Stomach (tissue), 19 donors: ENCODE measurements at places on chromosomes 2 and 18. TPM values are rescaled to one million over a fixed set of nuclear protein-coding genes. Genes with fewer than 3 reads are reported as not detected.

The EPB41L3 gene
- polyA plus RNA-seq, result 3.5 TPM

- no peak for DNase-seq
Observed at GRCh38 chr2:18214936-18215335, 336.5 kb downstream of the KCNS3 start.

The DSG3 gene
- 47.6 TPM for polyA plus RNA-seq

- no peak for DNase-seq
Observed at GRCh38 chr2:161131804-161132203, 28.4 kb upstream of the TANK start.

The CNTNAP5 gene
- not detected for polyA plus RNA-seq

- DNase-seq, result no peak
Observed at GRCh38 chr2:238939074-238939473, 91.2 kb downstream of the TWIST2 start.

The PLCL1 gene
- 0.93 TPM for polyA plus RNA-seq
